Nephron progenitor cell (in vitro differentiated cells): ENCODE measurements at places on chromosomes 6 and 20.

GRCh38 chr6:90369024-90369519 lies 72.4 kb upstream of the BACH2 start:
- no peak for DNase-seq

- DNase-seq = no peak
Observed at GRCh38 chr20:36479938-36480337, 61.4 kb upstream of the MYL9 start.

- no peak for DNase-seq
Observed at GRCh38 chr6:82957868-82958245, 107.8 kb downstream of the UBE3D start.

GRCh38 chr20:46709055-46709458 lies 392 bp upstream of the SLC2A10 start:
- DNase-seq = no peak
